ENCODE measurements at places on chromosomes 12 and 14.

DNA sequence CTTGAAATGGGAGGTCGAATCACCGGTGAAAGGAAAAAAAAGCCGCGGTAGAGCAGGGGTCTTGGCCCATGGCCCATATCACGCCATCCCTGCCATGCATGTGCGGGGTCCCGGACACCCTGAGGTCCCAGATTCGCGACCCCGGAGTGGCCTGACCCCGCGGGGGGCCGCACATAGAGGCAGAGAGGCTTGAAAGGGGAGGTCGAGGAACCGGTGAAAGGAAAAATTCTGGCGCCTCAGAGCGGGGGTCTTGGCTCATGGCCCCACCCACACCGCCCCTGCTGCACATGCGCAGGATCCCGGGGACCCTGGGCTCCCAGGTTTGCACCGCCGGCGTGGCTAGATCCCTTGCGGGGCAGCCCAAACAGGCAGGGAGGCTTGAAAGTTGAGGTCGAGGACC, 319.8 kb downstream of the ALG10 start:
- no peak for DNase-seq

DNA sequence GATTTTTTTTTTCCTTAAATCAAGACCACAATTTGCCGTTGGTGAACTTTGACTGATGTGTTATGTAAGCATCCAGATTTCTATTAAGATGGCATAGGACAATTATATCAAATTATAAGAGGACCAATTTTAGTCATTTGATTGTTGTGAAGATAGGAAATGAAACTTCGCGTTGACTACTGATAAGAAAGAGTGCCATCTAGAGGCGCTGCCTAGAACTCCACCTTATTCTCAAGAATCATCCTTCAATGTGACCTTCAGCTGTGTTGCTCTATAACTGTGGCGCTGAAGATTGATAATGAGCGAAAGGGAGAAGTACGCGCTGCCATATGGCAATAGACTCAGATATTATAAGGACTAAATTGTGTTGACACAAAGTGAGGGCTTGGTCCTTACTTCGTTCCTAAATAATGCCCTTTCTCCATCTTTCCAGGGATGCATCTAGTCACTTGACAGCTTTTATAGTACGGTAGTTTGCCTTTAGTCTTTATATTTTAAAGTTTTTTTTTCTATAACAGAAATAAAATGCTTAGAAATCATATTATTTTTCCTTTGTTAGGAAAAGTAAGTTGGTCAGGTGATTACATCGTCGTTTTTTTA, 350.8 kb upstream of the STXBP6 start:
- DNase-seq: peak; percentile 17

DNA sequence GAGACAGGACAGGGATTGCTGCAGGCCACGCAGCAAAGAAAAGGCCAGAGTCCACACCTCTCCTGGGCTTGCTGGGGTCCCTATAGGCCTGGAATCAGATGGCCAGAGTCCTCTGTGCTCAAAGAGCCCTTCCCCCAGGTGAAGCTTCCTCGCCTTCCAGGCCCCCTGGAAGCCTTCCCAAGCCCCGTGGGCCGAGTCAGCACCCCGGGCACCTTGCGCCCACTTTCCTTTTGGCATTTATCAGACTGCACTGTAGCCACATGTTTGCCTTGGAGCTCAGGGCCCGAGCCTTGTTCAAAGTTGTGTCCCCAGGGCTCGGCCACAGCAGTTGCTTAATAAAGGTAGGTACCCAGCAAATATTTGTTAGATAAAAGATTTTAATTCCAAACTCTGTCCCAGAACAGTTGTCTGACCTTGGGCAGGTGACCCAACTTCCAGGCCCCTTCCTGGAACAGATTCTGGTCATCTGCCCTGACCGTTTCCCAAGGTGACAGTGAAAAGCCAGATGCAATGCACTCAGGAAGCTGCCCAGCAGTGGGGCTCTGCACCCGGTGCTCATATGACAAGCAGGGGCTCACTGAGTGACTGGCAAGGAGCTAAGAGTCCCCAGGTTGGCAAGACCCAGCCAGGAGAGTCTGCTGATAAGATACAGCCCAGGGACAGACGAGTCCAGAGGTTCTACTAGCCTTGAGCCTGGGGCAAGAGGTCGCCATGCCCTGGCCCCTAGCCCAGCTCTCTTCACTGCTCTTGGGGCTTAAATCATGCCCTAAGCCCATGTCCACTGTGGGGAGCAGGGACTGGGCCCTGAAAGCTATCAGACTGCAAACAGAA, 81.2 kb downstream of the PITPNM2 start:
- DNase-seq: no peak

DNA sequence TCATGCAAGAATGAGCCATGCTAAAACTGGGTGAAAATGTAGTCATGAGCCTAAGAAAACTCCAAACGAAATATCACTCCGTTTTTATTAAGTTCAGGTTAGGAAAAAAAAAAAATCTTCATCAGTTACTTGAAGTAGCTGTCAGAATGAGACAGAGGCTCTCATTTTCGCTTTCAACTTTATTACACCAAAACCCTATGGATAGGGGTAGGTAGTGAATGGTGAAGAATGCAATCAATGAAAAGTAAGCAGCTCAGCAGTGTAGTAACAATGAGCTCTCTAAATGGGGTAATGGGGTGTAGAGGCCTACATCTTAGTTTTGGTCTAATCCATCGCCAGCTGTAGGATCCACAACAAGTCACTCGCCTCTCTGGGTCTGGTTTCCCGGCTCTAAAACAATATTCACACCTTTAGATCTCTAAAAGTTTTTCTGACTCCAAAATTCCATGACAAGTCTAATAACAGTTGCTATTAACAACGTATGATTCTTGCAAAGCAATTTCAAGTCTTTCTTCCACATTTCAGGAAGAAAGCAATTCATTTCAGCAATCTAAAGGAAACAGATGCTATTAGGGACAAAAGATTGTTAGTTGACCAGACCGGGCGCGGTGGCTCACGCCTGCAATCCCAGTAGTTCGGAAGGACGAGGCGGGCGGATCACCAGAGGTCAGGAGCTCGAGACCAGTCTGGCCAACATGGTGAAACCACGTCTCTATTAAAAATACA, 1.7 kb downstream of the BTBD7 start:
- no peak for DNase-seq

GRCh38 chr14:97602438-97603117, 805.4 kb downstream of the VRK1 start:
- DNase-seq: peak; percentile 81

Data from CD4-positive, alpha-beta T cell treated with Interleukin-21 for 1 hour (primary cell).